GM23248 (cell line): ENCODE measurements at places on chromosomes 7 and 10. TPM values are rescaled to one million over a fixed set of nuclear protein-coding genes. Genes with fewer than 3 reads are reported as not detected.
A peak's percentile ranks its signal among the peaks of the same experiment; 100 is the strongest.

- no peak for DNase-seq
Measured at GRCh38 chr10:47181052-47181849, 118.7 kb upstream of the GDF10 start.

Gene C7orf33
- total RNA-seq, result not detected in 2 replicates

- DNase-seq, result no peak
Measured at GRCh38 chr10:118311505-118311904, 30.6 kb downstream of the FAM204A start.

Gene NPS
- total RNA-seq, result not detected in 2 replicates

GRCh38 chr7:92944633-92945032, 108.3 kb upstream of the CDK6 start:
- DNase-seq, result peak; percentile 55

DNA sequence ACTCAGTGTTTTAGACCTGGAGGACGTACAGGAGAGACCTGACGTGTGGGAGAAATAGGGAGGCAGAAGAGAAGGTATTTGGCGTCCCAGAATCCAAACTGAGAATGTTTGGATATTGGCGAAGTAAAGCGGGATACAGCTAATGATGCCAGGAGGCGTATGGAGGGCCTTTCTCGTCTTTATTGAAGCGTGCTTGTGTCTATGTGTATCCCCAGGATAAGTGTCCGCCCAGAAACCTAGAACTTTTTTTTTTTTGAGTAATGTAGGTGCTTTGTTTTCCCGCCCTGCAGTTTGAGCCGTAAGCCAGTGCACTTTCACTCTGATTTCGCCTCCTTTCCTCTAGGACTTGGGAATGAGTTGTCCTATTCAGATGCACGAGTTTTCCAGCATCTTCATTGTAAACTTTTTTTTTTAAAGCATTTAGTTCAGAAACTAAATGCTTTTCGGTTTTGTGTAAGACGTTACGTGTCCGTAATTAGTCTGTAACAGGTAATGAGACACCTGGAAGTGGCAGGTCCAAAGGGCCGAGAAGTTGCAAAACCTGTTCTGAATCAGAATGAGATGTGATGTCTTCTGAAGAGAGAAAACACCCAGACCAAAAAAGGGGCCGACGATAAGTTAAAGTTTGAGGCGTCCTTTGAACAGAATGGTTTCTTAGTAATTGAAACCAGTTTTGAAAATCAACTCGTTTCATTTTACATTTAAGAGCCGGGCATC, 746 bp downstream of the ARL5B start:
- DNase-seq, result peak; percentile 71

- no peak for DNase-seq
Measured at GRCh38 chr10:132443983-132444876, 47.2 kb downstream of the PWWP2B start.

GRCh38 chr10:131781791-131782190, 119.0 kb upstream of the PPP2R2D start:
- no peak for DNase-seq

- DNase-seq, result no peak
Measured at GRCh38 chr10:6272126-6272525, 69.4 kb downstream of the PFKFB3 start.

DNA sequence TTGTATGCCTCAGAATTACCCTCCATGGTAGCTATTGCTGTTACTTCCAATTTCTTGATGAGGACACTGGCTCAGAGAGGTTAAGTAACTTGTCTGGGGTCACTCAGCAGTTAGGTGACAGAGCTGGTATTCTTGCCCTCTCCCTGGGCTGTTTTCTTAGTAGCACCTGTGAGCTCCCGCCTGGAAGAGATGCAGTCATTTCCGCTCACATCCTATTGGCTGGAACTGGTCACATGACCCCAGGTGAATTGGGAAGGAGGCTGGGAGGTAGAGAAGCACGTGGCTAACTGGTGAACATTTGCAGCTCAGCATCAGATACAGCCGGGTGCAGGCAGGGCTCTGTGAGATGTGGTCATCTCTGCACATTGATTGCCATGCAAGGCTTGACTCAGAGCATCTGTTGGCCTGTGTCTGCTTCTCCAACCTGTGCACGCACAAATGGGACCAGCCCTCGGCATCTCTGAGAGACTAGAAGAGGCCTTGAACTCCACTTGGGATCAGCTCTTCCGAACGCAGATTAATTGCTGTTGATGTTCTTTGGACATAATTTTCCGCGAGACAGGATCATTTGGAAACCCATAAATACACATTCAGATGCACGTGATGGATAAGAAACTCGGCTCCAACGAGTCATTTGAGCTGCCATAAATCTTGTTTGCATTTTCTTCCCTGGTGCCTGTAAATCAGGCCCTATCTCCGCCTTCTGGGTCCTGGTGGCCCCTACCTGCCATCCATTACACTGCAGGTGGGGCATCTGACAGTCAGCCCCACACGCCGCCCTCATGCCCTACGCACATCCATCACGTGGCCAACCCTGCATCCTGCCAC, 42.8 kb downstream of the MYL10 start:
- DNase-seq, result no peak

DNA sequence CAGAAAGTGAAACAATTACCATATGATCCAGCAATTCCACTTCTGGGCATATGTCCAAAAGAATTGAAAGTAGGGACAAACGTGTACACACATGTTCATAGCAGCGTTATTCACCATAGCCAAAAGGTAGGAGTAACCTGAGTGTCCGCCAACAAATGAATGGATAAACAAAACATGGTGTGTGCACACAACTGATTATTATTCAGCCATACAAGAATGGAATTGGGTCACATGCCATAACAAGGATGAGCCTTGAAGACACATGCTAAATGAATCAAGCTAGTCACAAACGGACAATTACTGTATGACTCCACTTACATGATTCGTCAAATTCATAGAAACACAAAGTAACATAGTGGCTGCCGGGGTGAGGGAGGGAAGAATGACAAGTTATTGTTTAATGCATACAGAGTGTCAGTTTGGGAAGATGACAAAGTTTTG, 4.1 kb upstream of the OIT3 start:
- DNase-seq, result peak; percentile 25

DNA sequence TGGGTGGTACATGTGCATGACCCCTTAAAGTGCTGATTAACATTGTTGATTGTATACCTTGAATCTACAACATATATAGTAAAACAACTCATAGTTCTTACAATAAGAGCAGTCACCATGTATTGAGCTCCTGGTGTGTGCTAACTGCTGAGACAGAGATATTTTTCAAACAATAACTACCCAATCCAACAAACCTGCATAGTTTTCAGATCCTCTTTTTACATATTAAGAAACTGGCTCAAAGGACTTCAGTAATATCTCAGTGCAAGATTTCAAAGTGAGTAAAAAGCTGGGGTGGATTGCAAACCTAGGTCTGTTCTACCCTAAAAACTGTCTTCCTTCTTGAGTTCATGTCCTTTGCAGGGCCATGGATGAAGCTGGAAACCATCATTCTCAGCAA, 272.2 kb downstream of the SNX13 start:
- DNase-seq, result no peak

Gene MICU1
- 37.3 and 37.9 TPM in 2 replicates for total RNA-seq

- DNase-seq, result no peak
Measured at GRCh38 chr7:28245123-28245878, 64.7 kb upstream of the JAZF1 start.

GRCh38 chr7:107023522-107024151, 20.9 kb upstream of the PRKAR2B start:
- no peak for DNase-seq

Gene DOCK1
- 39.1 and 45.6 TPM in 2 replicates for total RNA-seq

GRCh38 chr10:118213436-118213835, 128.7 kb downstream of the FAM204A start:
- DNase-seq, result no peak

- DNase-seq, result no peak
Measured at GRCh38 chr10:88026031-88026430, 162.6 kb downstream of the PTEN start.

Gene FZD1
- total RNA-seq, result 15.1 and 18.5 TPM in 2 replicates

Gene GDI2
- total RNA-seq, result 311 and 350 TPM in 2 replicates

- DNase-seq, result no peak
Measured at GRCh38 chr7:3107889-3108570, 64.4 kb upstream of the CARD11 start.

Gene OPALIN
- total RNA-seq, result not detected in 2 replicates

DNA sequence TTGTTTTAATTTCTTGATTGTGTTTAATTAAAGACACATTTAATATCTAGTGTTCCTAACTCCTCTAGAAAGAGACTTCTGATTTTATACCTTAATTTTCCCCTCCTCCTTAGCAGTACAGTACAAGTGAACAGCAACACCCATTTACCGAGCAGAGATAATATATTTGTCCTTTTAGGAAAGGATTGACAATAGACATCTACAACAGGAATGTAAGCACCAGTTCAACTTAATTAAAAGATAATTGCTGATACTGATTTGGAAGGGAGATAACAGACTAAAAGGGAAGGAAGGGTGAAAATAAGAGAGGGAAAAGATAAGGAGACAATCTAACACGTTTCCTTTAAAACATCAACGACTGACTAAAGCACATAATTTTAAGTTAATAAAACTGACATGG, 119.3 kb downstream of the SRPK2 start:
- DNase-seq, result no peak

GRCh38 chr7:2087744-2088143, 145.0 kb downstream of the MAD1L1 start:
- DNase-seq, result no peak

DNA sequence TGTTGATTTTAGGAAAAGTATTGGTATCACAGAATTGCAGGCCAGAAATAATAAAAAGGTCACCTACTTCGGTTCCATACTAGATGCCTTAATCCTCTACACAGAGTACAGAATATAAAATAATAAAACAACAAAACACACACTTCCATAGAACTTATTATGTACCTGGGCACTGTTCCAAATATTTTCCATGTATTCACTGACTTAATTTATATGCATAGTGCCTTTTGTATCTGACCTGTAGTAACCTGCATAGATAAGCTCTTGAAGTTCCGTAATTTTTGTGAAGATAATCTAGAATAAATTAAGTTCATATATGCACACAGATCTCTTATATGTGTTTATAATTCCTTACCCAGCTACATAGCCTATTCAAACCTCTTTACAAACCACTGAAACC, 78.3 kb downstream of the RAPGEF5 start:
- no peak for DNase-seq

Gene SMO
- total RNA-seq, result 14.7 and 16.3 TPM in 2 replicates

Gene CREM
- 13.3 and 14.9 TPM in 2 replicates for total RNA-seq

- DNase-seq, result no peak
Measured at GRCh38 chr10:75429159-75429827, 2.1 kb upstream of the LRMDA start.

Gene GDF2
- not detected in 2 replicates for total RNA-seq

Gene GIMAP1
- total RNA-seq, result not detected in 2 replicates

DNA sequence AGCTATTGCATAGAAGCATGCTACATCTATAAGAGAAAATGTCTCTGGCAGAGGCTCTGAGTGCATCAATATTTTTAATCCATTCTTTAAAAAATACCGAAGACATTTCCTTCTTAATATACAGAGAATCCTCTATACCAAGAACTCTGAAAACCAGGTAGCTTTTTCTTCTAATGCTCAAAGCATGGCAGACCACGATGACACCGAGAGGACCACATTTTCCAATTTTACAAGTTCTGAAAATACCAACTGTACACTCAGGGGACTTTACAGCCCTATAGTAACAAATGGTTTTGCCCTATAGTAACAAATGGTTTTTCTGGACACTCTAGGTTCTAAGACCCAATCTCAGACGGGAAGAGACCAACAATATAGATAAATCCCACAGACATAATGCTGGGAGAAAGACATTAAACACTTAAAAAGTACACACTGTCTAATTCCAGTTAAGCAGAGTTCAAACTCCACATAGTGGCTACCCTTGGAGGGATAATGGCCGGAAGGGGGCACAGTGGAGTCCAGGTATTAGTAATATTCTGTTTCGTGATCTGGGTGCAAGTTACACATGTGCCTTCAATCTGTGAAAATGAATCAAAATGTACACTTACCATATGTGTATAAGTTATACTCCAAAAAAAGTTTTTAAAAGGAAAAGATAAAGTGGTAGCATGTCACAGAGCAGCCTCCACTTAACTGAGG, 26.2 kb downstream of the CCDC6 start:
- no peak for DNase-seq

Gene PVRIG
- total RNA-seq, result not detected in 2 replicates

Gene CCZ1B
- 35.9 and 36.7 TPM in 2 replicates for total RNA-seq

Gene CALML3
- not detected in 2 replicates for total RNA-seq

GRCh38 chr7:107879400-107880035, 11.5 kb upstream of the DLD start:
- peak; percentile 79 for DNase-seq

DNA sequence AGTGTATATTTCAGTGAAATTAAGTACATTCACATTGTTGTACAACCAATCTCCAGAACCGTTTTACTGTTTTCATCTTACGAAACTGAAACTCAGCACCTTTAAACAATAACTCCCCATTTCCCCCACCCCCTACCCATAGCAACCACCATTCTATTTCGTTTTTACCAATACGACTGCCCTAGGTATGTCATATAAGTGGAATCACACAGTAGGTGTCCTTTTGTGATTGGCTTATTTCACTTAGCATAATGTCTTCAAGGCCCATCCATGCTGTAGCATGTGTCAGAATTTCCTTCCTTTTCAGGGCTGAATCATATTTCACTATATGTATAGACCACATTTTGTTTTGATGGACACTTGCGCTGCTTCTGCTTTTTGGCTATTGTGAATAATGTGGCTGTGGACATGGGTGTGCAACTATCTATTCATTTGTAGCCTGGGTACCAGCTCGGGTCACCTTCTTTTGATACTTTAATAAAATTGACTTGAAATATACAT, 34.3 kb upstream of the DLG5 start:
- no peak for DNase-seq

- no peak for DNase-seq
Measured at GRCh38 chr10:16011548-16011947, 151.2 kb upstream of the MINDY3 start.

- no peak for DNase-seq
Measured at GRCh38 chr7:96212474-96212873, 109.4 kb downstream of the SLC25A13 start.

GRCh38 chr7:134513169-134513752, 14.1 kb upstream of the AKR1B10 start:
- peak; percentile 81 for DNase-seq

DNA sequence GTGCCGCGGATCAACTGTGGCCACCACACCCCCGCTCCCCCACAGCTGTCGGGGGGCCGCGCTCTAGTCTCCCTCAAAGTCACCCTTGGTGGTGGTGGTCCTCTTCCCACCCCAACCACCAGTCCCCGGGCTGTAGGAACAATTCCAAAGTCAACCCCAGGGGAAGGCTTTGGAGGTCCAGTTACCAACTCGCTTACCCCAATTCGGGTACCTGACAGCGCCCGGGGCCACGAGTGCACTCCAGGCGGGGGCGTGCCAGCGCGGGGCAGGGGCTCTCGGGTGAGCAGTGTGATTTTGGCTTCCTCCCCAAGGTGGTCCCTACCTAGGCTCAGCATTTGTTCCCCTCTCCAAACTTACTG, 584 bp upstream of the ZMIZ1 start:
- DNase-seq, result peak; percentile 55
